H1 (cell line): ENCODE measurements at places on chromosomes 13 and 19.
A peak's percentile ranks its signal among the peaks of the same experiment; 100 is the strongest.

GRCh38 chr19:15115762-15116615, 8.8 kb downstream of the SYDE1 start:
- DNase-seq: no peak

DNA sequence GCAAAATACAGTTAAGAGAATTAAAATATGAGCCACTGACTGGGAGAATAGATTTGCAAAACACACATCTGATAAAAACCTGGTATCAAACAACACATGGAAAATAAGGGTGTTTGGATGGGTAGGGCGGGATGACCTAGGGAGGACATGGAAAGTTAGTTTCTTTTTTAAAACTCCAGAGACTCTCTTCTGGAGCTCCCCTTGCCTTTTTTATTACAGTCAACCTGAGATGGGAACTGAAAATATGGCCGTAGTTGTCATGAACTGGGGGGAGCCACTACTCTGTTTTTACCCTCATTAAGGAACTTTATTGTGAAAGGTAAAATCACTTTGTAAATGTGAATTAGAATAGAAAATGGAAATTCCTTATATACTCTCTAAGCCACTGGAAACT, 113.0 kb downstream of the ATP11A start:
- no peak for DNase-seq

GRCh38 chr19:30227661-30228112, 144.5 kb upstream of the ZNF536 start:
- DNase-seq: no peak

DNA sequence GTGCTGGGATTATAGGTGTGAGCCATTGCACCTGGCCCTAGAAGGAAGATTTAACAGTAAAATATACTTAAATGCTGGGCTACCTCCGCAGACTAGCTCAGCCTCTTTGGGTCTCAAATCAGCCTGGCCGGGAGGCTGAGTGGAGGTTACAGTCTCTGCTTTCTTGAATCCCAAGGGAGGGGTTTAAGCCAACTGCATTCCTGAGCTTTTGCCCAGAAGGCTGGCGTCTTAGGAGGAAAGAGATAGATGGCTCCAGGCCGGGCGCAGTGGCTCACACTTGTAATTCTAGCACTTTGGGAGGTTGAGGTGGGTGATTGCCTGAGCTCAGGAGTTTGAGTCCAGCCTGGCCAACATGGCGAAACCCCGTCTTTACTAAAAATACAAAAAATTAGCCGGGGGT, 623 bp upstream of the C5AR1 start:
- no peak for DNase-seq

DNA sequence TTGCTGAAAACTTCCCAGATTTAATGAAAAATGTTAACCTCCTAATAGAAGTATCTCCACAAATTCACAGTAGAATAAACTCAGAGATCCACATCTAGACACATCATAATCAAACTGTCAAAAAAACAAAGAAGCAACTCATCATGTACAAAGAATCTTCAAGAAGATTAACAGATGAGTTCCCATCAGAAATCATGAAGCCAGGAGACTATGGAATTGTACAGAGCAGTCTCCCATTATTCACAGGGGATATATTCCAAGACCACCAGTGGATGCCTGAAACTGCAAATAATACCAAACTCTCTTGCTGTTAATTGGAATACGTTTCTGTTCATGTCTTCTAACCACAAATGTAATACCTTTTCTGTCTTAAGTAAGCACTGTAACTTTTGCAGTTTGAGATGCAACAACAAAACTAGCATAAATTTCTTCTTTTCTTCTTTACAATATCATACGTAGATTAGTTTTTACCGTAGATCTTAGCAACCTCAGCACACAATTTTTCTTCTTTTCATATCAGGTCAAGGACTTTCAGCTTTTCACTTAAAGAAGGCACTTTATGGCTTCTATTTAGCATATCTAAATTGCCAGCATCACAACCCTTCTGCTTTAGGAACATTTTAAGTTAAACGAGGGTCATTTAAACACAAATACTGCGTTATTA, 70.3 kb upstream of the MIR17HG start:
- no peak for DNase-seq

GRCh38 chr13:27474751-27475268, 24.4 kb upstream of the MTIF3 start:
- DNase-seq: no peak

- DNase-seq: no peak
Measured at GRCh38 chr19:530134-531008, 1.2 kb upstream of the CDC34 start.

DNA sequence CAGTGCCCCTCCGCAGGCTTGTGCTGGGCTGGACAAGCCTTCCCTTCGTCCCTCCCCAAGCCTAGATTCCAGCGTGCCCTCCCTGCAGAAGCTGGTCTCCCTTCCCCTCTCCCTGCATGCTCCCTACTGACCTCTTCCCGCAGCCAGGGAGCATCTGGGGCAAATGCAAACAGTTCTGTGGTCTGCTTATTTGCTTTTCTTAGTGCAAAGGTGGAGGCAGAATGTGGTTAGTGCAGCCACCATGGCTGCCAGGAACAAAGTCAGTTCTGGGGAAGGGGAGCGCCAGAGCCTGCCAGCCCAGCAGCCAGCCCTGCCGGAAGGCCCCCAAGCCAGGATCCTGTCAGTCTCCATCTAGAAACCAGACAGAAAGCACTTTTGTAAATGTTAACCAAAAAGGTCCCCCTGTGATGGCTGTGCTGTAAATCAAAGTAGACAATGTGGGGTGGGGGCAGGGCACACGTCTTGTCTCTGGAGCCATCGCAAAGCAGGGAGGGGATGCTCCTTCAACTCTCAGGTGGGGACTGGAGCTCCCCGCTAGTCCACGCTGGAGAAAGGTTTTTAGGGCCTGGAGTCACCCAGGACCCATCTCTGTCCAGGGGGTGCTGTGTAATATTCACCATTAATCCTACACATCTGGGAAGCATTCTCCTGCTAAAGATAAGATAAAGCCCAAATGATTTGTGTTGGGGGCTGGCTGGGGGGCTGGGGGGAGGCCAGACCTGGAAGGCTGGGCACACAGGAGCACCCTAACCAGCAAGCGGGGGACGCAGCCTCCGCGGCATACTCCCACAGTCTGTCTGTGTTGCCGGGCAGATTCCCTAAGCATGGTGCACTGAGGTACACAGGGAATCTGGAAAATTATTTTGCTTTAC, 30.9 kb downstream of the SERP2 start:
- no peak for DNase-seq

DNA sequence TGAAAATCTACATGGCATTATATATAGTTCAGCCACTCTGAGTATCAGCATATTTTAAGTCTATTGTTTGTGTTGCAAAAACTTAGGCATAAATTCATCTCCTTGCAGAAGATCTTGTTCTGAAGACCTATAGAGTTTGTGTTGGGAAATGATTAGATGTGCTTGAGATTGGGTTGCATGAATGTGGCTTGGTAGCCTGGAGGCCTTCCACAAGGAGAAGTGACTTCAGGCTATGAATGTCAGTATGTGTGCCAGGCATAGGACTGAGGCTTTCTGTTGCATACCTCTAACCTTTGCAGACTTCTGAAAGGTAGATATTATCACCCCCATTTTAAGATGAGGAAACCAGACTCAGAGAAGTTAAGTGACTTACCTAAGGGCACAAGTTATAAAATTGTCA, 188.6 kb downstream of the OLFM4 start:
- no peak for DNase-seq

DNA sequence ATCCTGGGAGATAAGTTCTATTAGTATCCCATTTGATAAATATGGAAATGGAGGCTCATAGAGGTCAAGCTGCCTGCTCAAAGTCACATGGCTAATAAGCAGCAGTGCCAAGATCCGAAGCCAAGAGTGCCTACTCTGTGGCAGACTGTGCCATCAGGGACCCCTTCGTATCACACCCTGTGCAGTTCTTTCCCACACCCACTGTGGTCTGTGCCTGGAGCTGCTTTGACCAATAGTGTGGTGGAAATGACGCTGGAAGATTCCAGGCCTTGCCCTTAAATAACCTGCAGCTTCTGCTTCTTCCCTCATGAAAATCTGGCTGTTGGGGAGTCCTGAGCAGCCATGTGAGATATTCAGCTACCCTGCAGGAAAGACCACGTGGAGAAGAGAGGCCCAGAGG, 10.1 kb downstream of the OPA3 start:
- no peak for DNase-seq

GRCh38 chr13:96621634-96622183, 372.6 kb downstream of the OXGR1 start:
- no peak for DNase-seq

DNA sequence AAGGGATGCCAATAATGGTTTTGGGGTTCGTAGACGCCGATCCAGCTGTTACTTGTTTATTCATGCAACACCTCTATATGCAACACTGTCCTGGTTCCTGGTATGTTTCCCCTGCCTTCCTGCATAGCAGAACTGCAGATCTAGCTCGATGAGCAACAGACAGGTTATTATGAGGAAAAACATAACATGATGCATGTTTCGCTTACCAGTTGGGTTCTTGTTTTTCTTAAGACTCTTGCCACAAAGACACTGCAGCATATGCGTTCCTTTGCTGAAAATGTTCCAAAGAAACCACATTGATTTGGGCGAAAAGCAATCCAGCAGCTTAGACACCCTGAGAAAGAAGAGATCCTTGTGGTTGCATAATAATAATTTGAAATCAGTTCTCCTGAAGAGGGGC, 583 bp downstream of the FGF14 start:
- DNase-seq: no peak

- peak; percentile 67 for DNase-seq
Measured at GRCh38 chr19:30222992-30223865, 149.0 kb upstream of the ZNF536 start.

- no peak for DNase-seq
Measured at GRCh38 chr13:45406421-45406820, 11.8 kb downstream of the SLC25A30 start.

DNA sequence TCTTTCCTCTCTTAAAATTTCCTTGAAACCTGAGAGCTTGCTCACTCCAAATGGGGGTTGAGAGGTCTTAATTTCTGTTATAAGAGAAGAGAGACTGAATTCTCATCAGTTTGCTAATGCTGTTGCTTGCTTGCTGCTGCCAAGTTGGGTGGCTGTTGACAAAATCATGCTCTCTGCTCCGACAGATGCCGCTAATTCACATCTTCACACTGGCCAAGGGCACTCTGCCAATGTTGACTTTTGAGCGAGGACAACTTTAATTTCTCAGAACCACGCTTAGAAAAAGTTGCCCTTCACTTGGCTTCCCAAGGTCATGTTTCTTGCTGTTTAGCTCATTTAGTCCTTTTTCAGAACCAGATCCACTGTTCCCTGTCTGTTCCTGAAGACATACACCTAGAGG, 402.9 kb downstream of the HS6ST3 start:
- no peak for DNase-seq

GRCh38 chr13:112193463-112194166, 126.7 kb downstream of the SOX1 start:
- no peak for DNase-seq

- DNase-seq: no peak
Measured at GRCh38 chr19:55196803-55197202, 12.5 kb downstream of the PTPRH start.

DNA sequence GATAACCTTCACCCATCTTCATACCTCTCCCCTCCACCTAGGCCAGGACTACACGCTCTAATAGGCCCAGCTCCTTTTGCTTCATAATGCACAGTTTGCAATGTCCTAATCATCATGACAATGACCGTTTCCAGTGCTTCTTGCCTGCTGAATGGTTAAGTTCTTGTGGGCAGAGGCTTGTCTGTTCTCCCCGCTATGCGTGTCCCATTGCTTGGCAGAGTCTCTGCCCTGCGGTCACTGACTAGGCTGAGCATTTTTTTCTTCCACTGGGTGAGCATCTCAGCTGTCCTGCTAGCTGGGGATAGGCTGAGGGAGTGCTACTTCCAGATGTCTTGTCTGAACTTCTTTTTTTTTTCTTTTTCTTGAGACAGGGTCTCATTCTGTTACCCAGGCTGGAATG, 314.7 kb downstream of the UQCRFS1 start:
- DNase-seq: no peak

DNA sequence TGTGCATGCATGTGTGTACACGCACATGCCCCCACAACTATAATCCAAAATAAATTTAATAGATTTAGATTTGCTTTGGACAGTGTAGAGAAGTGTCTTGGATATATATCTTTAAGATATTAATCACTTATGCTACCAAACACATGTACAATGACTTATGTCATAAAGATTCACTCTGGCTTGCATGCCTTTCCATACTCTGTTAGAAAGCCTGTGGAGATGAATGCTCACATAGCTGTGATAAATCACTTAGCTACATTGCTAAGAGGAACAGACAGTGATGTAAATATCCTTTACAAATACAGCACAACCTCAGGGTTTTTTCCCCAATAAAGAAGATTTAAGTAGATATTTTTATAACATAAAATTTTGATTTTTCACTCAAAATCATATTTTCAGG, 2484.8 kb upstream of the PCDH20 start:
- no peak for DNase-seq

GRCh38 chr19:10927730-10928562, 493 bp downstream of the YIPF2 start:
- no peak for DNase-seq

- DNase-seq: no peak
Measured at GRCh38 chr13:38784036-38784880, 97.4 kb downstream of the FREM2 start.

GRCh38 chr13:113638173-113638746, 19.7 kb downstream of the ATP4B start:
- no peak for DNase-seq

DNA sequence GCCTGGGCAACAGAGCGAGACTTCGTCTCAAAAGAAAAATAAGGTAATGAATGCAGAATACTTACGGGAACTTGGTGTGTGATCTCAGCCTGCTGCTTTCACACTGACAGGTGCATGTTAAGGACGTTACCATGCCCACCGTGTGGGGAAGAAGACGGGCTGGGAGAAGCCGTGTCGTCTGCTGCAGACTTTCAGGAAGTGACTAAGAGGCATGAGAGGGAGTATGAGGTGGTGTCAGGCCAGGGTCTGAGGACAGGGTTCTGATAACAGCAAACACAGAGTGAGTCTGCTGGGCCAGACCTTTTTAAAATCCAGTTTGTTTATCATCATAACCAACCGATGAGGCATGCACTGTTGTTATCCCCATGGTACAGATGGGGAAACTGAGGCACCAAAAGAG, 13.6 kb upstream of the GALP start:
- DNase-seq: no peak

DNA sequence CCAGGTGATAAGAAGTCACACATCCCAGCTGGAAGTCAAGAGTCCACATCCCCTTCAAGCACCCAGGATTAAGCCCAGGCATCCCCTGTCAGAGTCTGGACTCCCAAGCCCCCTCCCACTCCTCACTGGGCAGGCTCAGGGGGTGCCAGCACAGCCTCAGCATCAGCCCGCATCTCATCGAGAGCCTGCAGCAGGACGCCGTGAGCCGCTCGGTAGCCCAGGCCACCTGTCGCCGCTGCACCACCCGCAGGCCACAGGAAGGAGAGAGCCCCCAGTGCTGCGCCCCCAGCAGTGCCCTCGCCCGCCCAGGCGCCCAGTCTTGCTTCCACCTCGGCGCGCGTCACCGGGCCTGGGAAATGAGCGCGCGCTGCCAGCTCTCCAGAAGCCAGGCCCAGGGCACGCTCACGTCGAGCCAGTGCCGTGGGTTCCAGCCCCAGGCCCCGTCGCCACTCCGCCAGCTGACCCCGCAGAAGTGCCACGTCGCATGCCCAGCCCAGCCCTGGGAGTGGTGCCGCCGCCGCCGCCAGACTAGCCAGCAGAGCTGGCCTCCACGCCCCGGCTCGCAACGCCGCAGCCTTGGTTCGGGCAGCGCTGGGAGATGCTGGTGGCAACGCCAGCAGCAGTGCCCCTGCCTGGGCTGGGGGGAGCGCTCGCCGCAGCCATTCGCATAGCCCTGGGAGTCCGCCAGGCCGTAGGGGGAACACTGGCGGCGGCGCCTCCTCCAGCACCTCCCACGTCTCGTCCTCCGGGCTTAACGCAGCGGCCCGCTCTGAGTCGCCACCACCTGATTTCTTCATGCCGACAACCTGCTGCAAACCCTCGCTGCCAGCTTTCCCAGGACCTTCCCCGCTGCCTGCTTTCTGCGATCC, 3.8 kb downstream of the IRGQ start:
- no peak for DNase-seq
